ENCODE measurements at places on chromosomes 12 and 14.

- no peak for DNase-seq
These were observed 99.0 kb downstream of the SETD3 start for GRCh38 chr14:99381688-99382060.

GRCh38 chr12:75706786-75707605 lies 195.6 kb upstream of the KRR1 start:
- no peak for DNase-seq

- DNase-seq: no peak
These were observed 382.1 kb downstream of the TMEM121 start for GRCh38 chr14:105908481-105908911.

DNA sequence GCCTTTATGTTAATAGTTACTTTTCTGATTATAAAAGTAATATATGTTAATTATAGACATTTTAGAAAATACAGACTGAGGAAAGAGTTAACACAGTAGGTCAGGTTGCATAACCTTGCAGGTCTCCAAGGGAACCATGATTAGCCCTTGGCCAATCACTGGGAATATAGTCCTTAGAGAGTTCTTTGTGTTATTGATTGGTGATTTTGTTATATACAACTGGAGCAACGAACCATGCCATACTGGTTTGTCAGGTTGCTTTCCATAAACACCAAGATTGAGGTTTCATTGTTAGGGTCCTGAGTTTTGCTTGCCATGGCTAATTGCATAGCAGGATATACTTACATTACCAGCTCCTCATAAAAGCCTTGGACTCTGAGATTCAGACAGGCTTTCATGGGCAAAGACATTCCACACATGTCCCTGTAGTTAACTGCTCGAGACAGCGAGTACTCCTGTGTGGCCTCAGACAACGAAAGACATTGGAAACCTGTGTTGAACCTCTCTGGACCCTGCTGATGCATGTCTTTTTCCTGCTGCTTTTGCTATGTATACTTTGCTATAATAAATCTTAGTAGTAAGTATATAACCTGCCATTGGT lies 33.7 kb downstream of the MAPK1IP1L start:
- DNase-seq: no peak

GRCh38 chr12:79183003-79183402 lies 318.4 kb downstream of the SYT1 start:
- no peak for DNase-seq

- DNase-seq: no peak
These were observed 92.8 kb downstream of the LGMN start for GRCh38 chr14:92655419-92656201.

DNA sequence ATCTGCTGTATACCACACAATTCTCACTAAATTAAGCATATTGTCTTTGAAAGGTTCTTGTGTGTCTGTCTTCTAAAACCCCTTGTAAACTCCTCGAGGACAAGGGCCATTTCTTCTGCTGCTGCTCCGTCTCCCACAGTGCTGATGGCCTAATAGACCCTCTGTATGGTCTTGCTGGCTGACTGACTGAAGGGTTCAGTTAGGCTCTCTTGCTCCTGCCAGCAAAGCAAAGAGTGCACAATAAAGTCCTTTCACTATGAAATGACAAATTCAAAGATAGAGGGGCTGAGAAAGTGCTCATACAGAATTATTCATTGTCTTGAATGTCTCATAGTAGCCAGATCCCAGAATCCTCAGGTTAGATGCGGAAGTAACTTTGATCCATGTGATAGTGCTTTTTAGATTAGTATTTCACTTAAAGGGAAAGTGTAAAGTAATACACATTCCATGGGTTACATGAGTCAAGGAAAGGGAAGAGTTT lies 14.2 kb upstream of the RIOX1 start:
- DNase-seq: no peak

DNA sequence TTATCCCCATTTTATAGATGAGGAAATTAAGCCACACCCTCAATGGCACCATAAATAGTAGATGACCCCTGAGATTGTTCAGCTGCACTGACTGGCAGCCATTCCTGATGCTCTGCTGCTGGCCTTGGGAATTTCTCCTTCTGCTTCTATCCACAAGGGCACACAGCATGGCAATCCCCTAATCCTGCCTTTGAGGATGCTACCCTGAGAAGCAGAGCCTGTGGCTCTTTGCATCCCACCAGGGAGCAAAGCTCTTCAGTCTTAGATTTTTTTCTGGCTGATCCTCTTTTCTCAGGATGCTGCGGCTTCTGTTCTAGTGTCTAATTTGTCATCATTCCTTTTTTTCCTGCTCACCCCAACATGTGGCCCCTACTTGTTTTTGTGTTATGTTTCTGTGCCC lies 114.8 kb downstream of the TMX1 start:
- no peak for DNase-seq

DNA sequence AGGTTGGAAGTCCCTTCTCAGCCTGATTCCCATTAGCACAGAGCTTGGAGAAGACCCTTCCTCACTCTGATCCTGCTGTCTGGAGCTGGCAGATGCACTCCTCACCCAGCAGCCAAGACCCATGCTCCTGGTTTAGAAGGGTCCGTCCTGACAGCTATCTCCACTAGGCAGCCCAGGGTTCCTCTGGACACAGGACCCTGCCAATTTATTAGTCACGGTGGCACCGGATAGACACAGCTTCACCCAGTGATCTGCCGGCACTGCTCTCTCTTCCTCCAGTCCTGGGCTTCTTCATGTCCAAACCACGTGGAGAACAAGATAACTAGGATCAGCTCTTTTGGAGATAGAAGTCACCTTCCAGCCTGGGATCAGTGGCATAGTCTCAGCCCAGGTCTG lies 26.2 kb upstream of the TCL1B start:
- no peak for DNase-seq

DNA sequence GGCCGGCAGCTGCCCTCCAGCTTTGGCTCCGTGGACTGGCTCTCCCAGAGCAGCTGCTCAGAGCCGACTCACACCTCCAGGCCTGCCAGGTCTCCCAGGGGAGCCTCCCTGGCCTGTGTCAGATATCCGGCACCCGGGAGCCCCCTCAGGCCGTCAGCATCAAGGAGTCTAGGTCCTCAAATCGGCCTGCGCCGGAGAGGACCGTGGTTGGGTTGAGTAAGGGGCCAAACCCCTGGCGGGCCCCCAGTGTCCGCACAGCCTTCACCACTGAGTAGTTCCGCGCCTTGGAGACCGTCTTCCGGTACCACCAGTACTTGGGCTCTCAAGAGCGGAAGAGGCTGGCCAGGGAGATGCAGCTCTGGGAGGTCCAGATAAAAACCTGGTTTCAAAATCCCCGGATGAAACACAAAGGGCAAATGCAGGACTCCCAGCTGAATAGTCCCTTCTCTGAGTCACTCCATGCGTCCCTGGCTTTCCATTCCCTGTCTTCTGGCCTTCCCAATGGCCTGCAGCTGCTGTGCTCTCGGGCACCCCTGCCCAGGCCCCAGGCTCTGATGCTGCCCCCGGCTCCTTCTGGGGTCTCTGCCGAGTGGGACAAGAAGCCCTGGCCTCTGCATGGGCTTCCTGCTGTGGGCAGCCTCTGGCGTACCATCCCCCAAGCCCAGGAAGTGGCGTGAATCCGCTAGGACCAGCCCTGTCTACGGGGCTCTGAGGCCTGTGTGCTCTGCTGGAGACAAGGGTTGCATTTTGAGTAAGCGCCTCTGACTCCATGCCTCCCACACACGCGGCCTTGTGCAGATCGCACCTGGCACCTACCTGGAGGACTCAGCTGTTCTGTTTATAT lies 245.1 kb upstream of the ATXN7L3B start:
- DNase-seq: no peak

DNA sequence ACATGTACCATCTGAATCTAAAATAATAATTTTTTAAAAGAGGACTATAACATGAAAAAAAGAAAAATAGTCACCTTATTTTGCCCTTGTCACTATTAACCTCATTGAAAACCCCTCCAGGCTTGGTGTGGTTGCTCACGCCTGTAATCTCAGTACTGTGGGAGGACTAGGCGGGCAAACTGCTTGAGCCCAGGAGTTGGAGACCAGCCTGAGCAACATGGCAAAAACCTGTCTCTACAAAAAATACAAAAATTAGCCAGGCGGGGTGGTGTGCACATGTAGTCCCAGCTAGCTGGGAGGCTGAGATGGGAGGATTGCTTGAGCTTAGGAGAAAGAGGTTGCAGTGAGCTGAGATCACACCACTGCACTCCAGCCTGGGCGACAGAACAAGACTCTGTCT lies 126.3 kb upstream of the KRAS start:
- DNase-seq: no peak

GRCh38 chr12:61757831-61758505 lies 502.2 kb upstream of the USP15 start:
- no peak for DNase-seq

DNA sequence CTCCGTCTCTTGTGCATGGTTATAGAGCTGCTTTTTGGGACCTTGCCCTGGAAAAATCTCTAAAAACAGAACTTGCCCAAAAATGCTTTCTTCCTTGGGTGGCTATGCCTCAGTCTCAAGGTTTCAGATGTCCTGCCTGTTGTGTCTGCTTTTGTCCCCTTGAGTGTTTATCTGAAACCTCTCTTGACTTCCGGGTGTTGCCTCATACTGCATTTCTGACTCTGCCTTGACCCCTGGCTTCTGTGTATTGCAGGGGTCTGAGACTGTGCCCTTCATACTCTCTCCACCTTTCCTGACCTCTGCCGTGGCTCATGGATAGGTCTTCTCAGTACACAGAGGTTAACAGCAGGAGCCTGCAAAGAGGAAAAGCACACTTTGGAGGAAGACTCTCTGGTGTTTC lies 124.8 kb upstream of the NTF3 start:
- no peak for DNase-seq

- DNase-seq: peak; percentile 40
These were observed 235.4 kb downstream of the SEC23A start for GRCh38 chr14:38867561-38868150.

DNA sequence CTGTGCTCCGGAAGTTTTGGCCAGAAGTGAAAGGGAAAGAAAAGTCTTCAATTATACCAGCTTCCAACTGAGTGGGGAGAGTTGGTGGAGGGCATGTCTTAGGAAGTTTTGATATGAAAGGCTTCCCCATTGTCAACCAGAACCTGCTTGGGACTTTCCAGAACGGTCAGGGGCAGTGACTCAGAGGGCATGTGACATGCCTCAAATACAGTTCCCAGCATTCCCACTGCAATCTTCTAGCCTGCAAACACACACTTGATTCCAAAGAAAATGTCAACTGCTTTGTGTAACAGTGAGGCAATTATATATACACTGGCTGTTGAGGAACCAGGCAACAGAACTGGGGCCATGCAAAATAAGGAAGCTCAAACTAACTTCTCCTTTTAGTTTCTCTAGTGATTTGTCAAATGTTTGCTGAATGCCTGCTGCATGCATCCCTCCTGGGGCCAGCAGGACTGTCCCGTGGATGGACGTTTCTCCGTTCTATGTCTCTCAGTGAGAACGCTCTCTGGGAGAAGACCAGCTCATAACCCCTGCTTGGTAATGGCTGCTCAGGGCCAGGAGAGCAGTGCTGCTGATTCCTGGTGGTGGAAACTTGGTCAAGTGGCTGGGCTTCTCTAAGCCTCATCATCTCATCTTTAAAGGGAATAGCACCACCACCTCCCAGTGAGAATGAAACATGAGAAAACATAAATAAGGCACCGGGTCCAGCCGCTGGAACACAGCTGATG lies 18.3 kb downstream of the SLC25A47 start:
- DNase-seq: no peak

GRCh38 chr12:109134186-109134917 lies 18.0 kb downstream of the ACACB start:
- DNase-seq: no peak

DNA sequence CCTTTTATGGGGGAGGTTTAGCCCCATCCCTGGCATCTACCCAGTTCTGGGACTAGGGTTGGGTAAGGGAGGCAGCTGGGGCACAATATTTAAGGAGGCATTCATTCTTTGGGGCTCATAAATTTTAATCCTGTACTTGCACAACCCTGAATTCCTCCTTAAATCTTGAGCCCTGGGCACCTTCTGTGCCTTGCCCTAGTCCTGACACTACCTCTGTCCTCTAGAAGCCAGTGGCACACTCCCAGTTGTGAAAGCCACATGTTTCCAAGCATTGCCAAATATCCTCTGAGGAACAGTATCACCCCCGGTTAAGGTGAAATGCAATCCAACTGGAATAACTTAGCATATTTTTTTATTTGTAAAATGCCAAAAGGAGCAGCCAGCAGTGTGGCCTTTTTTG lies 36.6 kb downstream of the SLC16A7 start:
- no peak for DNase-seq

- DNase-seq: no peak
These were observed 165.7 kb downstream of the BMP4 start for GRCh38 chr14:53790731-53791500.

DNA sequence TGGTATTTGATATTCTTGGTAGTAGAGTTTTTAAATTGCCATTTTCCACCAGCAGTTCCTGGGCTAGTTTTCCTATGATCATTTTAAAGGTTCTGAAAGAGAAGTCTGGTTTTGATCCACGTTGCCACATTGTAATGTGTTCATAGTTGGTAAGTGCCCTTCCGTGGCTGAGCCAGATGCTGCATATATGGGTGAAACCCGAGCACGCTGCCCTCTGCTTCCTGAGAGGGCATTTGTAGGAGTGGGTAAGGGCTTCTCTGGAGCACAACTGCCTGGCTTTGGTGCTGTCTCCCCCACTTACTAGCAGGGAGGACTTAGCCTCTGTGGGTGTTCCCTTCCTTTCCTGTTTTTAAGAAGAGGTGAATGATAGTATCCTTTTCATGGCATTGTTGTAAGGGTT lies 7.1 kb downstream of the SNRNP35 start:
- DNase-seq: no peak

GRCh38 chr14:45699471-45699870 lies 446.5 kb upstream of the MIS18BP1 start:
- DNase-seq: no peak

DNA sequence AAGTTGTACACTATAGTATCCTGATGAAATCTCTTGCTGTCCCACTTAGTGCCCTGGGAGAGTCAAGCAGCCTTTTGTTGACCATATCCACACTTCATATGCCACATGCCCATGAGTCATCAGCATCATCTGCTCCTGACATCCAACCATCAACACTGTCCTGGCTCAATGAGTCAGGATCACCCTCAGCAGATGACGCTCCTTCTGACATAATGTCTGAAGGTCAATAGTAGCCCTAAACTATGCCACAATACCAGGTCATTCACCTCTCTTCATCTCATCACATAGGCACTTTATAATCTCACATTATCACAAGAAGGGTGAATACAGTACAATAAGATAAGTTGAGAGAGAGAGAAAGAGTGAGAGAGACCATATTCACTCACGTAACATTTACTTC lies 369.0 kb upstream of the FAR2 start:
- DNase-seq: no peak

DNA sequence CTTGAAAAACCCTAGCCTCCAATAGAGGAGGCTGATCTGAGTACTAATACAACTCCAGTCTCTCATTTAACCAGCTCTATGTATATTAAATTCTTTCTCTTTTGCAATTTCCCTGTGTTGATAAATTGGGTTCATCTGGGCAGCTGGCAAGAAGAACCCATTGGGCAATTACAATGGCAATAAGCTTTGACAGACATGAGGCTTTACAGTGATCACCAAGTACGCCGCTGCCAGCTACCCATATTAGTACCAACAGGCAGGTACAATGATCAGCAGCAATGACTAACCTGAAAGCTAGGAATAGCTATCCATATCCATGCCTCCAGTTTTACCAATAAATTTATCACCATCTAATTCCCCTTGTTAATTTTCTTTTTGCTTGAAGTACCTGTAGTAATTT lies 54.5 kb downstream of the OSBPL8 start:
- DNase-seq: no peak

- no peak for DNase-seq
These were observed 81.6 kb downstream of the PRMT8 start for GRCh38 chr12:3572560-3572959.

GRCh38 chr12:46787496-46788055 lies 38.2 kb downstream of the SLC38A4 start:
- DNase-seq: no peak

GRCh38 chr12:4435537-4435936 lies 10.1 kb downstream of the FGF6 start:
- DNase-seq: no peak
